ENCODE measurements at places on chromosomes 5 and 9. TPM values are rescaled to one million over a fixed set of nuclear protein-coding genes. Genes with fewer than 3 reads are reported as not detected.

Gene OSMR
- 20.1 TPM for total RNA-seq

Gene GARIN3
- not detected for total RNA-seq

Gene IFNB1
- not detected for total RNA-seq

Gene ADRA1B
- not detected for total RNA-seq

Gene NUTM2F
- total RNA-seq, result not detected

Gene GZMA
- total RNA-seq, result not detected

Gene CDH6
- 62.3 TPM for total RNA-seq

Gene SCGB3A2
- not detected for total RNA-seq

Gene WDR55
- 22.4 TPM for total RNA-seq

Gene SOHLH1
- not detected for total RNA-seq

Gene LCN1
- total RNA-seq, result not detected

Gene PCDHB5
- total RNA-seq, result 3.3 TPM

Gene RANBP17
- 7.2 TPM for total RNA-seq
